Foreskin fibroblast (primary cell): ENCODE measurements at places on chromosomes 4 and X.

GRCh38 chr4:30720021-30720660 lies at the start of gene PCDH7:
Gene PCDH7, plus strand, starts transcription at chr4:30720369. Its CDS starts 1,054 bp downstream, at chr4:30721423.
- DNase-seq, result no peak

DNA sequence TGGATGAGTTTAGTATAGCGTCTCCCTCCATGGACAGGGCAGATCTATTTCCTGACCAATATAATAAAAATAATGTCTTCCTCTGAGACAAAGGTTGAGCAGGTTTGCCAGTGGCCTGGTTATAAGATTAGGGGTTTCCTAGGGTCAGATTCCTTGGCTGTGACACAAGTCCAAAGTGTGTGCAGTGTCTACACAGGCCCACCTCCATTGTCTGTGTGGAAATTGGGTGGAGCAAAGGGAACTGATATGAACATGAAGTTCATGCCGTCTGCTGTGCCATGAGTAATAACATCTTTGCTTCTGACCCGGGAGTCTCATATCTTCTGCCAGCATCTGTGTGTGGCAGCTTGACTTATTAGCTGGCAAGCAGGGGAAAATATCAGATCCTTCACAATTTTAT lies 187.7 kb upstream of the BOD1L1 start:
- no peak for DNase-seq

DNA sequence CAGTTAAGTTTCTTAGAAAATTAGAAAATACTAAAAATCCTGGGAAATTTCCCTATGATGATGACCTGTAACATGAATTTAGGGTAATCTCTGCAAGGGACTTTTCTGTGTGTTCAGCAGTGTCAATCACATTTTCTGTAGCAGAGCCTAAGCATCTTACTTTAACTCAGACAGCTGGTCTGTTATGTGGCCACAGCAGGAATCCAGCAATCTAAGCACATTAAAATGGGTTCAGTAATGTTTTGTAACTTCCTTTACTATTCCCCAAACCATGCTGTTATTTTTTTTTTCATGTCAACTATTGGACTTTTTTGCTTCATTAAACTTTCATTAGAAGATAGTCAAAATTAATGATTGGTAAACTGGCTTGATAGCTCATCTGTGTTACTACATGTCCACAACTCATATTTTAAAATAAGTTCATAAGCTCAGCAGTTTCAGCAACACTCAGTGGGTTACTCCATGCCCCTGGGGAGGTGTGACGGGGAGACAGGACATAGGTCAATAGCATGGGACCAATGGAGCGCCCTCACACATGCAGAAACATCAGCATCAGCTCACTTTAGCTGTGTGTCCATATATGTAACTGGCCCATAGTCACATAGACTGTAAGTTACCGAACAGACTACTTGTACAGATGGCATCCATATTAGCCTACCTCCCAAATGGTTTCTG lies 168.0 kb upstream of the PACRGL start:
- DNase-seq, result no peak

DNA sequence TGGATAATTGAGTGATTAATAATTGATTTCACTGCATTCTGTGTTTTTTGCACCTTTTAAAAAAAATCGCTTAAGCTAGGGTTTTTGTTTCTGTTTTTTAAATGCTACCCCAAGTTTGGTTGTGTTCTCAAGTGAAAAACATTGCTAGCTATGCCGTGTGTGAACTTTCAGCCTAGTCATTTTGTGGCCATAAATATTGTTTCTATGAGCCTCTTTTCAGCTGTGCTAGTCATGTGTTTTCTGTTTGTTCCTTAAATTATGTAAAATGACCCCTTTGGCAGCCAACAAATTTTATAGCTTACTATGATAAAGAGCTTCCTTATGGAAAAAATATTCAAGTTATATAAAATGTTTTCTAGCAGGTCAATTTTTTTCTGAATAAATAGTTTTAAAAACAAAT lies 59.1 kb downstream of the GALNT7 start:
- DNase-seq, result no peak

DNA sequence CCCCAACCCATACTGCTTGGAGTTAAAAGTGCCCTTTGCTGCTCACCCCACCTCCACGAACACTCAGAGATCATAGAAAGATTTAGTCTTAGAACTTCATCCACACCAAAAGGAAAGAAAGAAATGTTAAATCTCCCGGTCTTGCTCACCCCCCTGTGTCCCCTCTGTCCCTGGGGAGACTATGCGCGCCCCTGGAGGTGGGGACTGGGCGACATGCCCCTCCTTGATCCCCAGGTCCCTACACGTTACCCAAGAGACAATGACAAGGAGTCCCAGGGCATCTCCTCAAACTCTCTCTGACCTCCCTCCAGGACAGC lies 620 bp downstream of the ITM2A start:
- DNase-seq, result no peak

- DNase-seq, result no peak
These were observed 171.7 kb downstream of the AMELX start for GRCh38 chrX:11464836-11465463.

DNA sequence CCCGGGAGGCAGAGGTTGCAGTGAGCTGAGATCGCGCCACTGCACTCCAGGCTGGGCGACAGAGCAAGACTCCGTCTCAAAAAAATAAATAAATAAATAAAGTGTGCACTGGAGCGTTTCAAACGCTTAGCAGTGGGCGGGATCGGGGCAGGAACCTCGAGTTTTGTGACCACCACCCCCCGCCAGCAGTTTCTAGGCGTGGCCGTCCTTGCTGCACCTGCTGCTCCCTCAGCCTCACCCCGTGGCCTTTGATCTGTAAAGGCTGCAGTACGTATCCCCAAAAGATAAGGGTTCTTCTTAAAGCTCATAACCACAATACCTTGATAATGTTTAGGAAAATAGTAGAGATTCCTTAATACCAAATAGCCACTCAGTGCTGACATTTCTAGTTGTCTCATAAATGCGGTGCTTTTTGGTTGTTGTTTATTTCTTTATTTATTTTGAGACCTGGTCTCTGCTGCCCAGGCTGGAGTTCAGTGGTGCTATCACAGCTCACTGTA lies 33.2 kb downstream of the PCGF3 start:
- DNase-seq, result no peak

DNA sequence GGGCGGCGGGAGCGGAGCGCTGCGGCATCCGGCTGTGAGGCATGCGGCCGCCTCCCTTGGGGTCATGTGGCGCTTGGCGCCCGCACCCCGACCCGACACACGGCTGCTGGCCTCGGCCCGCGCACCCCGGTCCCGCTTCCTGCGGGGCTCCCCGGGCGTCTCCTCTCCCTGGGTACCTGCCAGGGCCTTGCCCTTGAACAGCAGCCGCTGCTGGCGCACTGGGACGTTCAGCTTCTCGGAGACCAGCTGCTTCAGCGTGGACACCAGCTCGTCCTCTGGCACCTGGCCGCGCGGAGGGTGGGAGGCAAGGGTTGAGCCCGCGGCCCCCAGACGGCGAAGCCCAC lies 391 bp downstream of the UBL4A start:
- DNase-seq, result peak; percentile 49

- DNase-seq, result no peak
These were observed 87.8 kb upstream of the RPS6KA3 start for GRCh38 chrX:20354505-20354904.

- no peak for DNase-seq
These were observed 25.2 kb downstream of the TET2 start for GRCh38 chr4:105171912-105172311.

DNA sequence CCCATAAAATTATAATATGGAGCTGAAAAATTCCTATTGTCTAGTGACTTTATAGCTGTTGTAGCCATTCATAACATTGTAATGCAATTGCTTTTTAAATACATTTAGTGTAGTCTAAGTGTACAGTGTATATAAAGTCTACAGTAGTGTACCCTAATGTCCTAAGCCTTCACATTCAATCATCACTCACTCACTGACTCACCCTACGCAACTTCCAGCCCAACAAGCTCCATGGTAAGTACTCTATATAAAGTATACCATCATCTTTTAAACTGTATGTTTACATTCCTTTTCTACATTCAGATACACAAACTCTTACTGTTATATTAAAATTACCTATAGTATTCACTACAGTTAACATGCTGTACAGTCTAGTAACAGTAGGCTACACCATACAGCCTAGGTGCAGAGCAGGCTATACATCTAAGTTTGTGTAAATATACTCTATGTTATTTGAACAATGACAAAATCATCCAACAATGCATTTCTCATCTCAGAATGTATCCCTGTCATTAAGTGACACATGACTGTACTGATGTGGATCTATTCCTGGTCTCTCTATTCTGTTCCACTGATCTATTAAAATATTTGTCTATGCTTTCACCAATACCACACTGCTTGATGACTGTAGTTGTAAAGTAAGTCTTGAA lies 33.7 kb downstream of the CLOCK start:
- no peak for DNase-seq

DNA sequence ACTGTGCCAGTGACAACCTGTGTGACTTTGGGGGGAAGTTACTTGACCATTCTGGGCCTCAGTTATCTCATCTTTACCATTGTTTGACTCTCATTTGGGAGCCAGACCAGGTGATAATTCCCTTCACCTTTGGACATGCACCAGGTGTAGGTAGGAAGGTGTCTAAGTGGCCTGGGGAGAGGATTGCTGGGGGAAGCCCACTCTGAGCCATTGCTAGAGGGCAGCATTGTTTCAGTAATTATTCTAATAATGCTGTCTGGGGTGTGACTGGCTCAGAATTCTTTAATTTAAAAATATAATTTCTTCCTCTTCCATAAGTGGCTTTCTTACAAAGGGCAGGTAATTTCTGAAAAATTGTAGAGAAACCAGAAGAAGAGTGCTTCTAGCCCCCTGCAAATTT lies 104.3 kb downstream of the RTL9 start:
- DNase-seq, result no peak
